ENCODE measurements at places on chromosomes 4 and X.

DNA sequence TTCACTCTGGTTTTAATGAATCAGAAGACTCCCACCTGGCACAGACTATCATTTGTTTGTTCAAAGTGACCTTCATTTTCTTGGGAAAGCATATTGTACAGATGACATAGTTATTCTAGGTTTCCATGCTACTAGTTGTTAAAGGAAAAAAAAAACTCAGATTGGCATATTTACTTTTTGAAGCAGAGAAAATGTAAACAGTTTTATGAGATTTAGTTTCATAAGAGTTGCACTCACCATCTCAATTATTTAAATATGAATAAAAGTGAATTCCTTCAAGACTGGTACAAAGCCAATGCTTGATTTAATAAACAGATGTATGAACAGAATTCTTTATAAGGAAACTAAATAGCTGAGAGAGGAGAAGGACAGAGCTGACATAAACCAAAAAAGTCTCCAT lies 280.3 kb upstream of the UGT8 start:
- DNase-seq = no peak

- DNase-seq = no peak
Observed at GRCh38 chr4:156298230-156298629, 344.6 kb upstream of the CTSO start.

DNA sequence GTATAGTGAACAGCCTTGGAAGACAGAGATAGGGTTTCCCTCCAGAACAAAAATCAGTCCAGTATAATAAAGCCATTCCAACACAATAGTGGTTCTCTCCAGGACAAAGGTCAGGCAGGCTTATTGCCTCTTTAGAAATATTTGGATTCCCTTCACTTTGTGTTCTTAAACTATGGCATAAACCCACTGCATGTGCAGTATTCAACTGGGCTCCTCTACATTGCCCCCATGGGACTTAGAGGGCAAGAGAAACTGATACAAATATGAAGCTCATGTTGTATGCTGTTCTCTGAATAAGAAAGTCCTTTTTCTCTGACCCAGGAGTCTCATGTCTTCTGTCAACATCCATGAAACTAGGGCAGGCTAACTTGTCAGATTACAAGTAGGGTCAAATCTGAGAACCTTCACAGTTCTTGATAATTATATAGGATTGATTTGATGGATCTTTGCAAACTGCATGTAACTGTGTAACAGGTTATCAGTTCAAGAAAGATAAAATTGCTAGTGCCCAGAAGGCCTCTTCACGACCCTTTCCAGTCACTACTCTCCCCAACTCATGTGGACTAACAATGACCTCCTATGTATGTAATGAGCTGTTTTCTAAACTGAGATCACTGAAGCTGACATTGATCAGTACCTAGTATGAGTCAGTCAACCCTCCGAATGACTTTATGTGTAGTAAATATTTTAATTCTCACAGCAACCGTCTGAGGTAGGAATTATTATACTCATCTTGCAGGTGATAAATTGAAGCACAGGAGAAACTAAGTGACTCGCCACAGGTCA lies 31.9 kb upstream of the FAM9C start:
- no peak for DNase-seq

- DNase-seq = no peak
Observed at GRCh38 chr4:80240976-80241375, 25.5 kb upstream of the FGF5 start.

GRCh38 chr4:7872264-7872771 lies 67.3 kb downstream of the AFAP1 start:
- no peak for DNase-seq

Data from activated naive CD8-positive, alpha-beta T cell treated with anti-CD3 and anti-CD28 coated beads, Interleukin-2, amount 50 U/mL, for 16 hours (primary cell).